ENCODE measurements at places on chromosomes 7 and 10.

GRCh38 chr10:3036155-3037021, 31.0 kb upstream of the PFKP start:
- no peak for DNase-seq

- no peak for DNase-seq
Measured at GRCh38 chr7:134919240-134919641, 67.1 kb upstream of the AGBL3 start.

DNA sequence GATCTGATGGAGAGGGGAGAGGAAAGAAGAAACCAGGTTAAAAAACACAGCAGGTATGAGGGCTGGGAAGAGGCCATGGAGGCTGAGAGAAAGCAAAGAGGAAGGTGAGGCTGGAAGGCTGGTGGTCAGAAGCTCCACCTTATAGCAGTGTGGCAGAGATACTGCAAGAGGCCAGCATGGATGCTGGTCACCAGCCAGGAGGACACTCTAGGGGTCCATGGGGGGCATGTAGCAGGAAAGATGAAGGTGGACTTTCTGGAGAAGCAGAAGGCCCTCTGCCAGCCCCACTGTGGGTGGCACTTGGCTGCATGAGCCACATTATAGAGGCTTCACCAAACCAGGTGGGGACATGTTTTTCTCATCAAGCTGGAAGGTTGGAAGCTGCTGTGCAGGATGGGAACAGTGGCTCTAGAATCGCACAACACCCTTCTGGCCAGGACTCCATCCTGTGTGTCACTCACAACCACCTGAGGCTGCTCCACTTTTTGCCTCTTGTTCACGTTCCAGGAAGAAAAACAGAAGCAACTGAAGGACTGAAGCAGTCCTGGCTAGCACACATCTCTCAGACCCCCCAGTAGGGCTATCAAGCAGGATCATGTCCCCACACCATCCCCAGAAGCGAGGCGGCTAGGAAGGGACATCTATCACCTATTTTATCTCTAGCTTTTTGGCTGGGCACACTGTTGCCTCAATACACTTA, 587.5 kb upstream of the MGMT start:
- no peak for DNase-seq

- no peak for DNase-seq
Measured at GRCh38 chr7:31464601-31465000, 49.3 kb upstream of the ITPRID1 start.

GRCh38 chr10:49274886-49275285, 24.1 kb upstream of the C10orf71 start:
- no peak for DNase-seq

DNA sequence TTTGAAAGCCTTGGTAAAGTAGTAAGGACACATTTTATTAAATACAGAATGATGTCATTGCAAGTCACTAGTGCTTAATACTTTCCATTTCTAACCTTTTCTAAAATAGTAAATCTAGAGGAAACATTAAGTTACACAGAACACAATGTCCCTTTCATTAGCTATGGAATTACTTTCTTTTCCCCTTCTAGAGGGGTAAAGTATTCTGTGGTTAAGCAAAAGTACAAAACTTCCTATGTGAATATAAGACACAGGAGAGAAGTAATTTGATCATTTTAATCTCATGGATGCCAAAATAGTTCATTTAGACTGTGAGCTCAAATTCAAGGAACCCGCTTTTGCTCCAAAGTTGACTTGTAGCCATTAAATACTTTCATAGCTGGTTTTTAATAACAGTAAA, 49.8 kb downstream of the SEMA3E start:
- DNase-seq, result no peak

DNA sequence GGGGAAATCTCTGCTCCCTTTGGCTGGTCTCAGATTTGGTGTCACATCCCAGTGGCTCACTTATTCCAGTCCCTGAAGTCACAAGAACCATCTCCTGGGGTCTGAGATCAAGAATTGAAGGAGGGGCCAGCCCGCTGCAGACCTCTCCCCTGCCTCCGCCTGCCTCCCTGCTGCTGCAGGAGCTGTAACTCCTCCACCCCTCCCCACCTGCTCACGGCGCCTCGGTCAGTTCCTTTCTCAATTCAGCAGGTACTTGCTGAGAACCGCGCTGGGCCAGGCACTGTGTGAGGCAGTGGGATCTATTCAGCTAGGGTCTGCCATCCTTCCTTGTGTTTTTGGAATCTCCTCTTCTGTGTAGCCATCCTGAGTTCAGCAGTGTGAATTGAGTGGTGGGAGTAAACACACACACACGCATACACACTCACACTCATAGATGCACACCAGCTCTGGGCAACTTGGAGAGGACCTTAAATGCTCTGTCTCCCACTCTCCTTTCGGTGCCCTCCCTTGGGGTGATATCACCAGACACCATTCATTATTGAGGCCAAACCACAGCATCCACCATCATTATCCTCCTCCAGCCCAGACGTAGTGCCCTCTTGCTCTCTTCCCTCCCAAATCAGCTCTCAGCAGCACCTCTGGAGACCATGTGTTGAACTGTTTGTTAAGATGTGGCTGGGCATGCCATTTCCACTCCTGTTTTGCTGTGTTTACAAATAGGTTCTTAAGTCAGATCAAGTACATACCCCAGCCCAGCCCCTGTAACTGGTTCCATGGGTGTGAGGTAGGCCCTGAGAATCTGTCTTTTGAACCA, 22.0 kb upstream of the ANKRD2 start:
- no peak for DNase-seq

DNA sequence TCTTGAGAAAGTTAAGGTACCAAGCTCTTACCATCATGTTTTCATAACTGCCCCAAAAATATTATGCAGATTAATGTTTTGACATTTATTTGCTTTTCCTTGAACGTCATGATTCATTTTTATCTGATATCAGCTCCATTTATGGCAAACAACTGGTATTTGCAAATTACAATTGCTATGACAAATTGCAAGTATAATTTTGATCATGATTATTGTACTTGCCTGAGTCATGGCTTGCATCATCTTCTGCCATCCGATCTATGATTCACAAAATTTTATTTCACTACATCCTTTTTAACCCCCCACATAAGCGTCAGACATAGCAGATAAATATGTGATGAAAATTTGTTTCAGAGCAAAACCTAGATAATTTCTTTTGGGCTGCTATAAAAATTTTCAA, 155.0 kb downstream of the STK31 start:
- no peak for DNase-seq

- DNase-seq, result peak; percentile 47
Measured at GRCh38 chr10:71761105-71761511, 12.2 kb downstream of the VSIR start.

DNA sequence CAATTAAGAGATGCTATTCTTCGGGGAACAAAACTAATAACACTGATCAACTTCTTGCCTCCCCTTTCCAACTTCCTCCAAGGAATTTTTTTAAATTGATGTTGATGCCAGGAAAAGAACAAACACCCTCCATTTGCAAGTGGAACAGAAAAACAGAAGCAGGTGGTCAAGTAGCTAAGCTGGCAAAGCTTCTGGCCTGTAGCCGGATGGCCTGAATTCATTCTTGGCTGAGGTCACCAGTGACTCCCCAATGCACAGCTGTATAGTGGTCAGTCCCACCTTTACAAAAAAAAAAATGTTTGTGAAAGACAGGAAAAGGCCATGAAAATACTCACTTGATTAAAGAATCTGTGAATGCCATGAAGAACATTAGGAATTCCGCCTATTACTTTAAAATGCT, 39.1 kb downstream of the DOCK4 start:
- DNase-seq, result no peak

GRCh38 chr10:12191715-12192114, 4.0 kb downstream of the NUDT5 start:
- no peak for DNase-seq

DNA sequence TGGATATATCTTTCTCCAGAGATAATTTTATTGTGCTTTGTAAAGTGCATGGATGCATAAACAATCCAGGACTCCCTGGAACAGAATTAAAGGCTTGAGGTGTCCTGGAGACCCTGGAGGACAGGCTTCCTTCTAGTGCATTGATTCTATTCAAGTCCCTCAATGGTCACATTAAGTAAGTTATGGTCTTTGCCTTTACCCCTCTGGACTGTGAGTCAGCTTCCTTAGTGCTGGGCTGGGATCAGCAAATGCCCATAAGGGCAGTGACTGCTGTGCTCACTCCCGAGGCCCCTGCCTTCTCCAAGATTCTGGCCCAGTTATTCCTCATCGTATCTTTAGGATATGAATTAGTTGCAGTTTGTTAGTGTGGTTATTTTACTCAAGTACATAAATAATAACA, 178.7 kb upstream of the PRSS58 start:
- no peak for DNase-seq

DNA sequence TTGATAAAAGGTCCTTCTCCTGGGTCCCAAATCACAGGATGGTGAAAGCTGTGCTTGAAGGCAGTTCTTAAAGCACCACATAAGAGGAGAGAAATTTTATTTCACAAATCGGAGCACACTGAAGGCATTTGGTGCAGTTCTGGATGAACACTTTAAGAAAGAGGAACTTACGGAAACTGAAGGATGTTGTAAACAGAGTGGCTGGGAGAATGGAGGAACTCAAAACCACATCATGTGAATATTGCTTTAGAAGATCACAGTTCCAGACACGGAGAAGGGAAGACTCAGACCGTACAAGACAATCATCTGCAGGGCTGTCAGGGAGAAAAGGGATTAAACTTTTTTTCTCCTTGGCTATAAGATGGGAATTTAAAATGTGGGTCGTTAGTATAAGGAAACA, 9.0 kb upstream of the GPR141 start:
- no peak for DNase-seq

DNA sequence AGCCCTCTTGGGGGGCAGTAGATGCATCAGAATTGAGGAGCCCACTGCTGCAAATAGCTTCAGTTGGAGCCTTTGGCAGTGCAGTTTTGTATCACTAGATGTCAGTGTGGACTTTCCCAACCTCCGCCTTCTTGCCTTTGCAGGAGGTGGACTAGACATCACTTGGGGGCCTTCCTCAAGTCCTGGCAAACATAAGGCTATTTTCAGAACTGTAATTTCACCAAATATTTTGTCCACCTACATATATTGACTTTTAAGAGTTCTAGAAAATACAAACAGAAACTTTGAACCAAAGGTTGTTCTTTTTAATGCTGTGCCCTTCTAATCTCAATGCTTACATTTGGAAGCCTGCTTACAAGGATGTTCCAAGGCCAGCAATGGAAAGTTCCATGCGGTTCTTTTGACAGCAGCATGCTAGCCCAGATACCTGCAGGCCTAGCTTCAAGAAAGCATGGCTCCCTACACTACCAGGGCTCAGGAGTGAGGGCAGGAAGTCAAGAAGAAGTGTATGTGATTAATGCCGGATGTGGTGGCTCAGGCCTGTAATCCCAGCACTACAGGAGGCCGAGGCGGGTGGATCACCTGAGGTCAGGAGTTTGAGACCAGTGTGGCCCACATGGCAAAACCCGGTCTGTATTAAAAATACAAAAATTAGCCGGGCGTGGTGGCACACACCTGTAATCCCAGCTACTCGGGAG, 8.0 kb upstream of the ZNRF2 start:
- peak; percentile 51 for DNase-seq

DNA sequence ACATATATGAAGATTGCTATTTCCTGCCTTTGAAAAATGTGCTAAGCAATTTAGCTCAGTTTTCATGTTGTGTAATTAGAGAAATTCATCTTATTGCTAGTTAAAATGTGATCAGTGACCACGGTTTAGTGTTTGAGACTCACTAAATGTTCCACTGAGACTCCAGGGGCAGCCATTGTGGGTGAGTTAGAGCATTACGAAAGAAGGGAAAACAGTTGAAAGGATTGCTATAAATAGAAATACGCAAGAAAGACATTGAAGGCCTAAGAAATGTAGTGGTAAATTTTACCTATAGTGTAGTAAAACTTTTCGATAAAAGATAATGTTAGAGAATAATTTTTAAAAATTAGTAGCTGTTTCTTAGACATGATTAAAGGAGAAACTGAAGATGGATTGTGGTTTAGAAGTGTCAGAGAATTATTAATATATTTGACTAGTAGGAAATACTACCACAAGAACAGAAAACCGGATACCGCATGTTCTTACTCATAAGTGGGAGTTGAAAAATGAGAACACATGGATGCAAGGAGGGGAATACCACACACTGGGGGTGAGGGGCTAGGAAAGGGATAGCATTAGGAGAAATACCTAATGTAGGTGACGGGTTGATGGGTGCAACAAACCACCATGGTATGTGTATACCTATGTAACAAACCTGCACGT, 394.5 kb downstream of the SEMA3D start:
- no peak for DNase-seq

DNA sequence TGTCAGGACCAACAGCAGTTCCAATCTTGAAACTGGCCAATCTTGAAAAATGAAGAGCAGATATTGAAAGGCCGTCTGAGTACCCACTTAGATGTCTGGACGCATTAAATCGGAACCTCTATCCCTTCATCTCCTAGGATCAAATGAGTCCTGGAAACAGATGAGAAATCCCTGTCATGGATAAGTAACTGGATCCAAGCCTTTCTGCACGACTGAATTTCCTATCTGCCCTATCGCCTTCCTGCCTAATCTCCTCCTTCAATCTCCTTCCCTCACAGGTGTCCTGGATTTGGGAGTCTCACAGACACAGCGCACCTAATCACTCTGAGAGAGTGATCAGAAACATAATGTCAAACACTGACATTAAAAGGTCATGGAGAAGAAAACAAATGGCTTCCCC, 245.2 kb upstream of the PRSS58 start:
- no peak for DNase-seq

DNA sequence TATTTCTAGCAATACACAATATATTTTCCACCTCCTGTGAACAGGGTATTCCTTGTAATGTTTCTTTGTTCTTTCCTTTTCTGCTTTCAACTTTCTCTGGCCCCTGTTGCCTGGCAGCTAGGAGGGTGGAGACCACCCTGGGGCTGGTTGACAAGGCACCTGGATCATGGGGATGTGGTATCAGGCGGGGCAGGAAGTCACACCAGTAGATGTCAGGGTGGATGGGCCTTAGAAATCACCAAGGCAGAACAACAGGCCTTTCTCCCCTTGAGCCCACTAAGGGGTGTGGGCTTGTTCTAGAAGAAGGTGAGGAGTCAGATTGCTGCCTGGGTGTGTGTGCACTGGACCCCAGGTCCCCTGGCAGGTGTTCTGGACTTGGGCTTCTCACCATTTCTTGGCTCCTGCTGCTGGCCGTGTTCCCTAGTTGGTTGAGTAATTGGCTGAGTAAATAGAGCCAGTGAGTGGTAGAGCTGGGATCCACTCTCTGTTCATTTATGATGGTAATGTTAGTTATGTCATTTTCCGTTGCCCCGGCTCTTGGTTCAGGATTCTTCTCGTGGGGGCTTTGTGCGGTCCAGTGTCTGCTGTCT, 24.9 kb downstream of the ZNF783 start:
- no peak for DNase-seq

- no peak for DNase-seq
Measured at GRCh38 chr7:106885652-106886051, 20.6 kb downstream of the PIK3CG start.

GRCh38 chr10:31599626-31600504, 280.8 kb downstream of the ZEB1 start:
- DNase-seq, result no peak

- DNase-seq, result no peak
Measured at GRCh38 chr7:22255834-22256233, 101.1 kb downstream of the RAPGEF5 start.

GRCh38 chr7:105971845-105972244, 8.8 kb downstream of the CDHR3 start:
- no peak for DNase-seq

Data from activated T-cell treated with anti-CD3 and anti-CD28 coated beads, Interleukin-2, amount 50 U/mL, for 1 hour (primary cell).